ENCODE measurements at places on chromosomes 12 and 14. TPM values are rescaled to one million over a fixed set of nuclear protein-coding genes. Genes with fewer than 3 reads are reported as not detected.

Gene EPS8
- 2.4 TPM for total RNA-seq

Gene ABCD2
- total RNA-seq: 7.5 TPM

Gene NGDN
- 97.6 TPM for total RNA-seq

Gene POC1B
- total RNA-seq: 18.2 TPM

Gene HSP90AA1
- total RNA-seq: 570 TPM

Gene AMIGO2
- total RNA-seq: 8.0 TPM

Gene EIF2S3B
- total RNA-seq: 0.45 TPM

Gene HNF1A
- total RNA-seq: not detected

DNA sequence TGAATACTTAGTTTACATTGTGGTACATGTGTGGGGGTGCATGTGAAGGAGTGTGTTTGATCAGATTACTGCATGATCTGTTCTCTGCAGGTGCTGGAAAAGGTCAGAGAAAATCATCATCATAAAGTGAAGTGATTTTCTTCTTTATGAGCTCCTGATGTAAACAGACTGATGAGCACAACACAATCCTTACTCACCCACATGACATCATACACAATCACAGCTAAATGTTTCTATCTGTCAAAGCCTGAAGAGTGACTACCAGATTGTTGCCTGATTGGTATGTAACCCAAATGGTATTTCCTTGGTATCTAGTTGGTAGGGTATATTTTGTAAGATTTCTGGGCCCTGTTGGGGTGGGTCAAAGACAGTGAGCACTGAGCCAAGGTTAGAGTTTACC is 270.8 kb downstream of the FOXG1 start:
- DNase-seq: no peak
- no peaks in the 10 kb centered on the region for H3K36me3 ChIP-seq
- H3K4me1 ChIP-seq: no peaks in the 10 kb centered on the region
- H3K27ac ChIP-seq: no peak overlapping the region

GRCh38 chr14:54299410-54300363 is 97.1 kb upstream of the CDKN3 start:
- H3K36me3 ChIP-seq: no peaks in the 10 kb centered on the region
- no peak overlapping the region for H3K27ac ChIP-seq

- DNase-seq: no peak
- H3K27me3 ChIP-seq: no peaks in the 10 kb centered on the region
- H3K4me1 ChIP-seq: no peaks in the 10 kb centered on the region
- no peak overlapping the region for H3K27ac ChIP-seq
Observed at GRCh38 chr14:90641168-90641567, 175.1 kb downstream of the TTC7B start.

- H3K4me3 ChIP-seq: no peak overlapping the region
- no peaks in the 10 kb centered on the region for H3K36me3 ChIP-seq
- no peak overlapping the region for H3K27ac ChIP-seq
- peaks cover 22% of the 10 kb centered on the region for H3K27me3 ChIP-seq
- no peak for DNase-seq
- H3K4me1 ChIP-seq: peaks cover 2% of the 10 kb centered on the region
Observed at GRCh38 chr12:131045705-131046460, 92.2 kb downstream of the ADGRD1 start.

DNA sequence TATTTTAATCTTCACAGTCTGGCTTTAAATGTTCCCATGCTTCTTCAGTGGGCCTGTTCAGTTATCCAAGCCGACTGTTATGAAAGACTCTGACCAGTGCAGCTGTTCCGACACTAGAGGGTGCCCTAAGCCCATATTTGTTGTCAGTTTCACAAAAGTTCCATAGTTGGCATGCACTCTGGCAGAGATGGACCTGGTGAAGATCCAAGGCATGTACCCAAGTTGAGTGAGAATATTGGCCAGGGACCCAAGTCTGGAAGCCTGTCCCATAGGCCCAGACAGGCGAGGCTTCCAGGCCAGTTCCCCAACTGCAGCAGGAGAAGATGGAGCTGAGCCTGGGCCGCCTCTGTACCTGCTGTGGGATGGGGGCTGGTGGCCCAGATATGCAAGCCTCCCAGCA is 27.4 kb upstream of the GUCY2C start:
- DNase-seq: peak; percentile 17
- H3K4me1 ChIP-seq: no peaks in the 10 kb centered on the region
- peaks cover 12% of the 10 kb centered on the region for H3K27me3 ChIP-seq
- H3K27ac ChIP-seq: no peak overlapping the region
- H3K36me3 ChIP-seq: peaks cover 2% of the 10 kb centered on the region

DNA sequence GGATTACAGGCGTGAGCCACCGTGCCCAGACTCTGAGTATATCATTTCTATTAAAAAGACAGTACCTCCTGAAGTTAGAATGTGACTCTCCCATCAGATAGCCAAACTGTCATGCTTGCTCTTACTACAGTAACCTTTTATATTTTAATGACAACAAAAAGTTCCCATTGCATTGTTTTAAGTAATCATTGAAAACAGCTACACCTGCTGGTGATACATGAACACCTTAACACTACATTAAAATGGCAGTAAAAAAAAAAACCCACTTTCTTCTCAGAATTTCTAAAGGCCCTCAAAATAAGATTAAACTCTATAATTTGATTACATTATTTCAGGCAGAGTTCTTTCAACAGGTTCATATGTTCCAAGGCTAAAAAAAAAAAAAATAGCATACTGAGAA is 76.7 kb downstream of the SH2B3 start:
- no peak overlapping the region for H3K27ac ChIP-seq
- H3K4me1 ChIP-seq: peaks cover 2% of the 10 kb centered on the region
- H3K4me3 ChIP-seq: no peak overlapping the region
- DNase-seq: no peak
- no peaks in the 10 kb centered on the region for H3K27me3 ChIP-seq

- H3K4me3 ChIP-seq: peak overlapping the region; percentile 86
- DNase-seq: no peak
- no peaks in the 10 kb centered on the region for H3K27me3 ChIP-seq
- peaks cover 28% of the 10 kb centered on the region for H3K4me1 ChIP-seq
- no peaks in the 10 kb centered on the region for H3K36me3 ChIP-seq
Observed at GRCh38 chr14:76867516-76868453, 41.6 kb downstream of the LRRC74A start.

DNA sequence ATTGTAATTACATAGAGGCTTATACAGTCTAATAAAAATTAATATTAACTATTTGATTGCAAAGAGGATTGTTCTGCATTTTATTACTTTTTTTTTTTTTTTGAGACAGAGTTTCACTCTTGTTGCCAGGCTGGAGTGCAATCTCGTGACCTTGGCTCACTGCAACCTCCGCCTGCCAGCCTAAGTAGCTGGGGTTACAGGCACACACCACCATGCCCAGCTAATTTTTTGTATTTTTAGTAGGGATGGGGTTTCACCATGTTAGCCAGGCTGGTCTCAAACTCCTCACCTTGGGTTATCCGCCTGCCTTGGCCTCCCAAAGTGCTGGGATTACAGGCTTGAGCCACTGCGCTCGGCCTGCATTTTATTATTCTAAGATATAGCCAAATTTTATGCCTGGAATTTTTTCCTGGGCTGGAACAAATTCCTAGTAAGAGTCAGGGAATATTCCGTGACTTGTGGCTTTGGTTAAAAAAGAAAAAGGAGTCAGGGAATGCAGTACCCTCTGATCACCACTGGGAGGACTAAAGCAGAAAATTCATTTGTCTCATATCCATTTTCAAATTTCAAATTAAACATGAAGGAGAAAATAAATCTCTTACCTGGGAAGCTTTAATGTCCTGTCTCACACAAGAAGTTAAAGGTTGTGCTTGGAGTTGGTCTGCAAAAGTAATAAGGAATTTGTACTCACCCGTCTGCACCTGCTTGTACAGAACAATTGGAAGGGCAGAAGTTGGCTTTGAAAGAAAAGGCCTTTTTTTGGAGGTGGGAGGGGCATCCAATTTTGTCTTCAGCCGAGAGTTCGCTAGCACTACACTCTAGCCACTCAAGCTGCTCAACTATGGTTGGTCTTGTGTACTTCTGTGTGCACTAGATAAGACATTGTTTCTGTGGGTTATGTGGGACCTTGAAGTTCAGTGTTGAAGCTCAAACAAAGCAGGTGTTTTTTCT is 8.7 kb downstream of the MARK3 start:
- peak overlapping the region; percentile 43 for H3K4me3 ChIP-seq
- H3K27ac ChIP-seq: peak overlapping the region; percentile 85
- H3K27me3 ChIP-seq: no peaks in the 10 kb centered on the region
- peaks cover 42% of the 10 kb centered on the region for H3K4me1 ChIP-seq
- H3K36me3 ChIP-seq: peaks cover 3% of the 10 kb centered on the region
- no peak for DNase-seq

GRCh38 chr14:83709116-83709515 is 1820.8 kb upstream of the FLRT2 start:
- H3K4me3 ChIP-seq: no peak overlapping the region
- no peak for DNase-seq
- no peaks in the 10 kb centered on the region for H3K27me3 ChIP-seq
- no peak overlapping the region for H3K27ac ChIP-seq
- no peaks in the 10 kb centered on the region for H3K4me1 ChIP-seq

DNA sequence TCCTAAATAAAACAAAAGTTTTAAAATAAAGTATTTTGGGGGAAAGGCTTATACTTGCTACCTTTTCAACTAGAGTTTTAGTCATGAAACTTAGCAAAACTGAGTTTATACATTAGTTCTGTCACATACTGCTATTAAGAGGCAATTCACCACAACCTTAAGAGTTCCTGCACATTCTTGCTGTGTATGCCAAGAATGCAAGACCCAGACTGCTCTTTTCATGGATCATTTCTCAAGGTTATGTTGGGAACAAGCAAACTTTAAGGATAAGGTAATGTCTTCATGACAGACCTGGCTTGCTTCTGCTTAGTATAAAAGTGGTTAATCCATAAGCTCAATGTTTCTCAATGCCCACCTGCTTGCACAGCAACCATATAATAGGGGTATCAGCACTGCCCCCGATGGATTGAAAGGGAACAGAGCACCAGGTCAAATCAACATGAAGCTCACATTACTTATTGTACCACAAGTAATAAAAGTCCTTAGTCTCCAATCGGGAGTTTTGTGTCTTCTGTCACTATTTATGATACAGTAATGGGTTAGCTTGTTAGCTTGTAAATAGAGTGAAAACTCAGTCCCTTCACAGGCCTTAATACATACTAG is 67.6 kb downstream of the KIF21A start:
- no peaks in the 10 kb centered on the region for H3K27me3 ChIP-seq
- peaks cover 11% of the 10 kb centered on the region for H3K4me1 ChIP-seq
- no peak overlapping the region for H3K4me3 ChIP-seq
- no peak for DNase-seq

- DNase-seq: no peak
- no peak overlapping the region for H3K27ac ChIP-seq
- no peaks in the 10 kb centered on the region for H3K4me1 ChIP-seq
- H3K4me3 ChIP-seq: no peak overlapping the region
- H3K36me3 ChIP-seq: peaks cover 2% of the 10 kb centered on the region
- peaks cover 26% of the 10 kb centered on the region for H3K27me3 ChIP-seq
Observed at GRCh38 chr12:127223011-127223410, 1044.0 kb upstream of the TMEM132C start.

DNA sequence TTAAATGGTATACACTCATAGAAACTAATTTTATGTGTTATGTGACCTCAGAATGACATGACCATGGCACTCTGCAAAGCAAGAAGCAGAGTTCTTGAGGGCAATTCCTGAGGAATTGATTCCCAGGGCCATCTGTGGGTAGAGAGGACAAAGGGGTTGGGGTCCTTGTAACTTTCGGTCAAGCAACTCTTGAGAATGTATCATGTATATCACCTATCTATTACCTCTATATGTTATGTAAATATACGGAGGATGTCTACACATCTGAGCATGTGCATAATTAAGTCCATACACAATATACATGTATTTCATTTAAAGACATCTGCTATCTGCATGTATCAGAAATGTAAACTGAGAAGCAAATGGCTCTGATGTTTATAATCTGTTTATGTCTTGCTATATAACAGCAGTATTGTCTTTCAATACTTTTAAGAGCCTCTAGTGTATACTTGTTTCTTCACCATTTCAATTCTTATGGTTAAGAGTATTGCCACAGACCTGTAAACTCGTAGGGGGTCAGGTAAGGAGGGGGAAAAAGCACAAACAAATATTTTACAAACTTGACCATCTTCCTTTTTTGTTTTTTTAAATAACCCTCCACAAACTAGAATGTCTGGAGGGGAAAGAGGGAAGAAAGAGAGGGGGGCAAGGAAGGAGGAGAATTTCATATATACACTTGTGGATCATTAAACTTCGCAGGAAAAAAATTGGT is 4.5 kb downstream of the FOXA1 start:
- H3K27ac ChIP-seq: no peak overlapping the region
- no peak for DNase-seq
- H3K27me3 ChIP-seq: peaks cover 69% of the 10 kb centered on the region
- H3K4me3 ChIP-seq: no peak overlapping the region

GRCh38 chr14:37172024-37172869 is at the start of gene SLC25A21:
TSS of gene SLC25A21 (minus strand) at chr14:37172606.
- H3K36me3 ChIP-seq: no peaks in the 10 kb centered on the region
- no peak within 1 kb of the TSS for H3K4me3 ChIP-seq
- H3K27me3 ChIP-seq: peaks cover 6% of the 10 kb centered on the region
- H3K4me1 ChIP-seq: no peaks in the 10 kb centered on the region

DNA sequence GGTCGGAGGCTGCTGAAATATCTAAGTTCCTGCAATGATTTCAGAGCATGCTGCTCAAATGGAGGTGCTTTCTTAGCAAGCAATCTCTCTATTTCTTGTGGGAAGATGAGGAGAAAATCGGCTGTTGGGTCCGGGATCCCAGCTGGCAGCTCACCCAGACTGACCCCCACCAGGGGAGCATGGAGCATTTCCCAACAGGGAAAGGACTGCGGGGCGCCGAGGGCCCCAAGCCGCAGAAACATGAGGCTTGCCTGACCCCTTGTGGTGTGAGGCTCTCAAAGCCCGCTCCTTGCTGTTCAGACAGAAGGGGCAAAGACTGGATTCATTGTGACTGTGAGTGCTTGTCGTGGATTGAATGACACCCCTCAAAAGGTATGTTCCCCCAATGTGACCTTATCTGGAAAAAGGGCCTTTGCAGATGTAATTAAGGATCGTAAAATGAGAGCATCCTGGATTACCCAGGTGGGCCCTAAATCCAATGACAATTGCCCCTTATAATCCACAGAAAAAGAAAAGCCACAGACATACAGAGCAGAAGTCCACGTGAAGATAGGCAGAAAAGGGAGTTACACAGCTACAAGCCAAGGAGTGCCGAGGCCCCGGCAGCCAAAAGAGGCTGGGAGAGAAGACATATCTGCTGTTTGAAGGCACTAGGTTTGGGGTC is 116.3 kb upstream of the VASH1 start:
- H3K36me3 ChIP-seq: no peaks in the 10 kb centered on the region
- peaks cover 2% of the 10 kb centered on the region for H3K4me1 ChIP-seq
- peaks cover 73% of the 10 kb centered on the region for H3K27me3 ChIP-seq
- no peak overlapping the region for H3K4me3 ChIP-seq
- no peak overlapping the region for H3K27ac ChIP-seq
- no peak for DNase-seq

DNA sequence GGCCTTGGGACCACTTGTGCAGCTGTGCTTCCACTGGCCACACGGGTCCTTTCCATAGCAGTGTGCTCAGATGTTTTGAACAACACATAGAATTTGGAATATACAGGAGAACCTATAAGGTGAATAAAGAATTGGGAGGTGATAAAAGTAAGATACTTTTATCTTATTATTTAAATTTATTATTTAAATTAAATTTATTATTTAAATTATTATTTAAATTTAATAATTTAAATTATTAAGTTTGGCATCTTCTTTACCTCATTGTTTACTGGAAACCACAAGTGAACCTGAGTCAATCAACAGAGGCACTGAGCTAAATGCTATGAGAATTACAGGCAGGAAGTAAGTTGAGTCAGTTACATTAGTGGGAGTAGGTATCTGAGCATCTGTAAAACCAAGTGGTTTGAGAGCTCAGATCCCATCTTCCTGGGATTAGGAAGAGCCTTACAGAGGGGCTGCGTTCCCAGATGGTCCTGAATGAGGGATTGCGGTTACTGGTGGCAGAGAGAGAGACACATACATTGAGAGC is 103.1 kb downstream of the ESR2 start:
- H3K4me1 ChIP-seq: peaks cover 32% of the 10 kb centered on the region
- H3K27ac ChIP-seq: peak overlapping the region; percentile 21
- no peaks in the 10 kb centered on the region for H3K27me3 ChIP-seq
- DNase-seq: no peak
- H3K36me3 ChIP-seq: peaks cover 9% of the 10 kb centered on the region

All from T-helper 17 cell (primary cell).